ENCODE measurements at places on chromosomes 6 and 20.

DNA sequence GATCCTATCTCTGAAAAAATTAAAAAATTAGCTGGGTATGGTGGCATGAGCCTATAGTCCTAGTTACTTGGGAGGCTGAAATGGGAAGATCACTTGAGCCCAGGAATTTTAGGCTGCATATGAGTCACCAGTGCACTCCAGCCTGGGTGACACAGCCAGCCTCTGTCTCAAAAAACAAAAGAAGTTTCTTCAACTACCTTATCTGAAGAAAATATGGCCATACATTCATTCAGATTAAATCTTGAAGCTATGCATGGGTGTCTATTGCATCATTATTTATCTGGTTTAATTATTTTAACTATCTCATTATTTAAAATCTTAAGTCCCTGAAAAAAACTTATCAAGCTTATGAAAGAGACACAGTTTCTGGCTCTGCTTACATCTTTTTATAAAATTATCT, 204.1 kb downstream of the SIM1 start:
- no peak for DNase-seq

DNA sequence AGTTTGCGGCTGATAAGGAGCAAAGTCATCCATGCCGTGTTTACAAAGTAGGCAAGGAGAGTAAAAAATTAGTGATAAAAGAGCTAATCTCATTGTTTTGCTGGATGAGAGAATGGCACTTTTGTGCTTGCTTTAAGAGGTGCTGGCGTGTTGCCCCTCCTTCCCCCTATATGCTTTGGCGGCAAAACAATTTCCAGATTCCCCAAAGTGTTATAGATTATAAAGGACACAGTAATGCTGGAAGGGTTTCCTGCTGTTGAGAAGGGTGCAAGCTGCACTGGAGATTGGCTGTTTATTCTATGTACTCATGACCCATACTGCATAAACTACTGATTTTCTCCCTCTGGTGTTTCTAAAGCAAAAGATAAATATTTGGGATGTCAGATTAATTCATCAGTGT, 338.9 kb upstream of the MAP3K7 start:
- DNase-seq, result no peak

GRCh38 chr6:117629119-117629660, 26.9 kb upstream of the GOPC start:
- DNase-seq, result no peak

DNA sequence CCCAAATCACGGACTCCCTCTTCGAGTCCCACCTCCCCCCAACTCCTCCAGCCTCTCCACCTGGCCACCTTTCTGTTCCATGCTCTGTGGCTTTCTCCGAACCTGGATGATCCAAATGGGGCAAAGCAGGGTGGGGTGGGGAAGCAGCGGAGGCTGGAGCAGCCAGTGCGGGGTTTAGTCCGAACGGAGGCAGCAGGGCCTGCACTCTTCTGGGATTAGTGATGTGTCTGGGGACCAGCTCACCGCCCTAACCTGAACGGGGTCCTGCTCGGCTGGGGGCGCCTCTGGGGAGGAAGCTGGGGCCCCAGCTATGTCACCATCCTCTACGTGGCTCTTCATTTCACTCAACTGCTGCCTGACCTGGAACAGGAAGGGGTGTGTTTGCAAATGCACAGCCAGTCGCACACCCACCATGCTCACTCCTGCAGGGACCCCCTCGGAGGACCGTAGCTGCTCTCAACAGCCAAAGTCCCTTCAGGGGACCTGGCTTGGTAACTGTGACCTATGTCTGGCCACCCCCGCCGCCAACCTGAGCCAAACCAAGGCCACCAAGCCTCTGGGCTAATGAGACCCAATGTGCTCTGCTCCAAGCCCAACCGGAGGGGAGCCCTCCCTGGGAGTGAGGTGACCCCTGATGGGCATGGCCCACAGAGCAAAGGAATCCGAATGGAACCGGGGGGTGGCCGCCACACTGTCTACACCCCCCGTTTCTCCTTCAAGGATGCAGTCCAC, 46.8 kb downstream of the DSTN start:
- no peak for DNase-seq

DNA sequence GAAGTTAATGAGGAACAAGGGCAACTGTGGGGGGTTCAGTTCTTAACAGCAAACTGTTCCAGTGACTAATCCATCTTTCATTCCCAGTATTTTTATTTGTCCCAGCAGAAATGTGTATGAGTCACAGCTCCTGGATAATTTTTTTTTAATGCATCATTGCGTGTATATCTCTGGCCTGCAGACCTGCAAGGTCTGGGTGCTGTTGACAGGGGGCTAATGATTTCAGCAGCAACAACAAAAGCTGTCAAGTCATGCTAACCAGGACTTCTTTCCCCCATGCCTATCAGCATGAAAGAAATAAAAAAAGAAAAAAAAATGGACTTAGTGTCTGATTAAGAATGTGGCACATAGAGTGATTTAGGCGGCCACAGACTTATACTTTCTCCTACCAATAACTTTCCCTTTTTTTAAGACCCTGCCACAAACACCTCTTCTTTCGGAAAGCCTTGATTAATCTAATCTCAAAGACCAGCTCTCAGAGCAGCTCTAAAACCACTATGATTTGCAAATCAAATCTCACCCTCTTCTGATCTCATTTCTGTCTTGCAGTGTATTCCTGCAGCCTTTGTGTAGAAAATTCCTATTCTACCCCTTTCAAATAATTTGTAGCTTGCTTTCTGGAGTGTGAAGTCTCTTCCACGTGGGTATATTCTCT, 14.2 kb upstream of the PREX1 start:
- DNase-seq, result no peak

DNA sequence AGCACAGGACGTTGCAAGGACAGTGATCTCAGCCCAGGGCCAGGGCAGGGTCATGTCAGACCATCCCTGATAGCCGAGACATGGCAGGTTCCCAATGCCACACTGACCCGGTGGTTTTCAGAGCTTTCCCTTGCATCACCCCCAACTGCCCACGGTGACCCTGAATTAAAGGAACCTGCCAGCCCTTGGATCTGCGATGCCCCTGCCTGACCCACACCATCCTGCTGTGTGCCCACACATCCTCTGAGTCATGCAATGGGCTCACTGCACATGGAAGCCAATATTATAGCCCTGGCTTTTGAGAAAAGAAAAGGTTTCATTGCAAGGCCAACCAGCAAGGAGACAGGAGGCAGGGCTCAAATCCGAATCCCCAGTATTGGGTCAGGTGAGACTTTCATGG, 132.6 kb upstream of the CST7 start:
- DNase-seq, result no peak

DNA sequence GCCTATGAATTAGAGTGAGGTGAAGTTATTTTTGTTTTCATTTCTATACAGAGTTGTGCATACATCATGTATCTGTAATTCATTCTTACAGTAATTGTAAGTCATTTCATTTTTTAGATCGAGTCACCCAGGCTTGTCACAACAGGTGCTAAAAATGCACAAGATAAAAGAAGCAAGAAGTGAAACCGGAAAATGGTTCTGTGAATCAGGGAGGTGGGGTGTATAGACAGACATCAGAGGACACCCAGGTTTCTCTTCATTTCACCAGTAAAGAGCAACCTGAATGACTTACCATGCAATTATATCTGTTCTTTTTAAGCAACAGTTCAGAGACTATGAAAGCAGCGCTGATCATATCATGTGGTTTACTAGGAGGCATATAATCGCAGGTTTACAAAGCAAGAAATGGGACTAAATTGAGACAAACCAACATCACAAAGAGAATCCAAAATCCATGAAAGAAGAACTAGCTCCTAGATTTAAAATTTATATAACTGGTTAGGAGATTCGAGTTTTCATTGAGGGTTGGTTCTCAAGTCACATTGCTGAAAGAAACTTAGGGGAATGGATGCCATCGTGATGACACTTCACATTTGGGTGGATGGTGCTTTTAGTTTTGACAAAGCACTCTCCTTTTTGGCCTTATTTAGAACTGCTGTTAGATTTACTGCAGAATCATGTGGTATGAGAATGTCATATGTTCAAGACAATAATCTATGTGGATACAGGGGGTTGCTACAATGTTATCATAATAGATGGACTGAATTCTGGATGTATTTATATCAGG, 27.9 kb upstream of the TBC1D7 start:
- no peak for DNase-seq

DNA sequence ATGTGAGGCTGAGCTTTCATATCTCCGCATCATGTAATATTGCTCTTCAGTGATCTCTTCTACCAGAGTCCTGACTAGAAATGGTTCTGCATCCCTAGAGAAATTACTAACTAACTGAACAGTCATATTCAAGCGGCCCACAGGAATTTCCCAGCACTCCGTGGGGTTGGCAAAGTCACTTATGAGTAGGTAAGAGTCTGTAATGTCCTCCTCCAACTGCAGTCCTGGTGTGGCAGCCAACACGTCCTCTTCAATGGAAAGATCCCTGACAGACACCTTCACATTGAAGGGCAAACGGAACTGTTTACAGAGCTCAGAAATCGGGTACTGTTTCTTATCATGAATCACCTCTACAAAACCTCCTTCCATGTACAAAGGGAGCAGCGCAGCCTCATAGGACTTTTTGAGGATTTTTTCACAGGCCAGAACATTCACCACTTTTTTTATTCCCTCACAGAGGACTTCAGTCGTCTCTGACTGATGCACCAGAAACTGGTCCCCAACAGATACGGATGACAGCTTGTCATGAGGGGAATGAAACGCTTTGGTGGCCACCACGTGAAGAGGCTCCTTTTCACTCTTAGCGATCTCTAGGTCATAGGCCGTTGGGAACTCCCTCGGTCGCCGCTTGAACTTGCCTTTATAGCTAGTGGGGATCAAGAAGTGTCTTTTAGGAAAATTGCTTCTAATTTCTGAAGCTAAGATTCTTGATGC, 87.7 kb downstream of the THEMIS start:
- DNase-seq, result no peak

DNA sequence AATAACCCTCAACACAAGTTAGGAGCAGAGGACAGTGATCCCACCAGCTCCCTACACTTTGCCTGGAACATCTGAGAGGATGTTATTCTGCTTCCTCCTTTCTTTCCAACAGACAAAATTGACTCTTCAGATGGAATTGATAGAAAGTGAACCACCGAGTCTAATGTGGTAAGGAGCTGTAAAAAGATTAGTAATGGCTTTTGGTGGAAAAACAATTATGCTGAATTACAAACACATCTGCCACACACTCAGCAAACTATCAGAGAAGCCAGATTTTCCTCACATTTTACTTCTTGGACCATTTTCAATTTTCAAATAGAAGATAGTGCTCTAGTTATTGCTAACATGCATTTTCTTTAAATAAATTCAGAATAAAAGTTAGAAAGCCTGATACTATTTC, 171.8 kb upstream of the COL21A1 start:
- no peak for DNase-seq

DNA sequence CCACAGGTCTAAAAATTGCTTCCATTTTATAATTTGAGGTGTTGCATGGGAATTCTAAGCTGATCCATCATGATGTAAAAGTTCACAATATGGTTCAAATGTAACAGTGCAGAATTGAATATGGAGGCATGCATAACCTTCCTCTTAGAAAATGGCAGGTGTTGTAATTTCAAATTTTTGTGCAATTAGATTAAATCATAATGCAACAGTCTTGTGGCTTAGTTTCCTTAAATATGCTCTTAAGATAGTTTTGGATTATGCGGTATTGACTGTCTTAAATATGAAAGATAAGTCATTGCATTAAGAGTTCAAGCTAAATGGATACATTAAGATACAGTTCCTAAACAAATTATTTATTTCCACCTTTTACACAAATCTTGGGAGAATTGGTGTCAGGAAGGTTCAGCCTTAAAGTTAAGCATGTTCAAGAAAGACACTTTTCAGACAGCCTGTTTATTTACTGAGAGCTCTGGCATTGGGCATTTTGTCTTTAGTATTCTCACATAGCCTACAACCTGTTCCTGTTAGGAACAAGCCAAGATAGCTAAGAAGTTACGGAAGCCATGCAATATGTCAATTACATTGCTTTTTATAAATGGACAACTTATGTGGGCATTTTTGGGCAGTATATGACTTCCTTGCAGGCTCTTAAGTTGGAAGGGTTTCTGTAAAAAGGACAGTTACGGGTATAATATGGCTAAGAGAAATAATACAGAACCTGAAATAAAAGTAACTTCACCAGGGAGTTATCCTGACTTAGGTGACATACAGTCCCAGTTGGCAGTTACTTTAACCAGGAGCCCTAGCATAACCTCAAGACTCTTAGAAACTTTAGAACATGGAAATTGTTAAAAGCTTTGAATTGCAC, 9.3 kb downstream of the SRSF3 start:
- no peak for DNase-seq

DNA sequence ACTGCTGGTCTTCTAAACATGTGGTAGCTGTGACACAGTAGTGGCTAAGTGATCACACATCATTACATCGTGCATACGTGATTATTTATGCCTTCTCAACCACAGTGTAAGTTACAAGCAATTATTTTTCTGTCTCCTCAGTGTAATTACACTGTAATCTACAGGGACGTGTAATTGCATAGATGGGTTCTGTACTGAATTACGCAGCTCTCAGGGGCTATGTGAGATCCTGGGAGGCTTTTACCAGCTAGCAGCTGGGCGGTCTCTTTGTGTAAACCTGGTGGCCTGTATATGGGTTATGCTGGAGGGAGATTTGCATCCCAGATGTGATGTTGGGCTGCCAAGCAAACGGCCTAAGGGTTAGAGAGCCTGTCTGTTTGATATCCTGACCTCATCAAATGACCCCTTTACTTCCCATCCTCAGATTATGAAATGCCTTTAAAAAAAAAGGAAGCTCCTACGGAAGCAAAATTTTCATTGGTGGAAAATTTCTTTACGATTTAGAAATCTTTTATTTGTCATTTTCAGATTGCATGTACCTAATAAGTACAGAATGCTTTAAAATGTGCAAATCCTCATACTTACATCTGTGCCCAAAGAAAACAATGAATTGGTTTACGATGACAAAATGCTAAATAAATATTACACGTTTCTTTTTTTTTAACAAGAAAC, 402.8 kb upstream of the JAG1 start:
- no peak for DNase-seq

GRCh38 chr20:50554694-50555579, 44.8 kb downstream of the PTPN1 start:
- DNase-seq, result no peak

DNA sequence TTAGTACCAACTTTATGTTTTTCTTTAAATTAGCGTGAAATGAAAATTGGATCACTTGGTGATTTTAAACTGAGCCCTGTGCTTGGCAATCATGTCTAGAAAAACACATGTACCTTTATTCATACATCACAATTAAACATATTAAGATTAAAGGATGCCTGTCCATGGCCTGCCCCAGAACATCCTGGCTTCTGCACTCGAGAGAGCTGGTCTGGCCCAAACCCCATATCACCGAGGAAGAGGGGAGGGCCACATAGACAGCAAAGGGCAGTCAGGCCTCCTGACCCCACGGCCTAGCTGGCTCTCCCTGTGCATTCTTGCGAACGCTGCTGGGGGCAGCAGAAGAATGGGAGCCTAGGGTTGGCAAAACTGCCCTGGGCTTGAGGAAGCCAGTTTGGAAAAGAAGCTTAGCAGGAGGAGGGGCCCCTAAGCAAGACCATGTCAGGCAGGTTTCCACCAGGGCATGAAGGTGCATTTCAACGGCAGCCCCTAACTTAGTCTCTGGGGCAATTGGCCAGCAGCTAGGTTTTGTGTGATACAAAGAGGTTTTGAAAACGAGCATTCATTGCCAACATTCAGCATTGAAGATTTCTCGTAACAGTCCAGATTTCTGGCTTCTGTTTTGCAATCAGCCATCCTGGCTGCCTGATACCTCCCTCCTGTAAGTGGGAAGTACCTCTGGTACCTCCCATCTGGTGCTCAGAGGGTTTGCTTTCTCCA, 8.6 kb downstream of the BPIFB3 start:
- DNase-seq, result no peak

GRCh38 chr6:40715570-40716403, 128.6 kb upstream of the LRFN2 start:
- no peak for DNase-seq

- no peak for DNase-seq
Measured at GRCh38 chr20:63191400-63191799, 24.5 kb downstream of the YTHDF1 start.

Data from hippocampal formation (tissue), 2 donors.